ENCODE measurements at places on chromosomes 4 and X.

- no peak for DNase-seq
Observed at GRCh38 chr4:188911199-188911598, 772.0 kb downstream of the TRIML1 start.

- DNase-seq, result no peak
Observed at GRCh38 chrX:150870487-150871340, 27.8 kb downstream of the CD99L2 start.

- DNase-seq, result no peak
Observed at GRCh38 chrX:133850399-133850798, 135.0 kb downstream of the GPC3 start.

GRCh38 chr4:112766422-112766821 lies 129.5 kb downstream of the LARP7 start:
- DNase-seq, result peak; percentile 70

GRCh38 chr4:123953566-123953965 lies 557.0 kb downstream of the SPRY1 start:
- no peak for DNase-seq

GRCh38 chr4:176875446-176875930 lies 82.8 kb upstream of the VEGFC start:
- DNase-seq, result no peak

GRCh38 chrX:116317409-116317808 lies 119.0 kb upstream of the SLC6A14 start:
- peak; percentile 73 for DNase-seq

DNA sequence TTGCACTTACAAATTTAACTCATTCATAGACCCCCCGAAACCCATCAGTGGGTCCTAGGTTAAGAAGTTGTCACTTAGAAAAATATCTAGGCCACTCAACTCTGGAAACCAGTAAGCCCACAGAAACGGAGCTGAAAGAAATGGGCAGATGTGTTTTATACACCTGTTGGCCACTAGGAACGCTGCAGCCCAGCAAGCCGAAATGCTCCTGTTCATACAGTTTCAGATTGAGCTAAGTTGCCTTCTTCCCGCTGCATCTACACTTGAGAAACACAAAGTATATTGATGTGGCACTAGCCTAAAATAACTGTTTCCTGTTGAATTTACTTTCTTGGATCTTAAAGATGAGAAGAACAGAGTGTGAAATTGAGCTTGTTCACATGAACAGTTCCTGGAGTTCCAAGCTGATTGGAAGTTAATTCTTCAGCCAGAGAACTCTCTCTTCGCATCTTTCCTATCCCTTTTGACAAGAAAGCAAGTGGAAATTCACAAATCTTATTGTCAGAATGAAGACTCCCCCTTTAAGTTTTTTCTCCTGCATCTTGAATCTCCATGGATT lies 174.1 kb downstream of the RBMX2 start:
- peak; percentile 41 for DNase-seq

DNA sequence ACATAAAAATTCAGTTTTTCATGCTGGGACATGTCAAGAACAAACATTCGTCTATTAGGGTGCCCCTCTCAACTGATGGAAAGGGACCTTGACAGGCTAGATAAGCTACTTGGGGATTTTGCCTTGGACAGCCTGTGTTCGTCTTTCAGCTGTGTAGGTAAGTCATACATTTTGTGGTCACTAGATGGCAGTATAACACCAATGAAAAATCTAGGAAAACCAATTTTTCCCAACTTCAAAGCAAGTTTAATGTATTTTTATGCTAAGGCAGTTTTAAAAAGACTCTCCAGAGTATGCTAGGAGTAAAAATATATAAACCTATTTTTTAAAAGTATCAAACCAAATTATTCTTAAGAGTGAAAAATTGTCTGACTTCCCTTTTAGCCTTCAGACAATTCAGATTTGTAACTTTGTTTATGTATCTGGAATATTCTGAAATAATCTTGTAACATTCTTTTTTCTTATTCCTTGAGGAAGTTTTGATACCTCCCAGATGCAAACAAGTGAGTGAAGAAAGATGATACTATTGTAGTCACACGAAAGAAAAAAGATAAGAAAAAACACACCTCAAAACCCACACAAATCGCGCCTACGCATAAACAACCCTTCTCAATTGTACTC lies 158.3 kb downstream of the CPE start:
- DNase-seq, result peak; percentile 81

Measured in A673 (cell line).